MCF 10A (cell line): ENCODE measurements at places on chromosomes 3 and 15.
A peak's percentile ranks its signal among the peaks of the same experiment; 100 is the strongest.

DNA sequence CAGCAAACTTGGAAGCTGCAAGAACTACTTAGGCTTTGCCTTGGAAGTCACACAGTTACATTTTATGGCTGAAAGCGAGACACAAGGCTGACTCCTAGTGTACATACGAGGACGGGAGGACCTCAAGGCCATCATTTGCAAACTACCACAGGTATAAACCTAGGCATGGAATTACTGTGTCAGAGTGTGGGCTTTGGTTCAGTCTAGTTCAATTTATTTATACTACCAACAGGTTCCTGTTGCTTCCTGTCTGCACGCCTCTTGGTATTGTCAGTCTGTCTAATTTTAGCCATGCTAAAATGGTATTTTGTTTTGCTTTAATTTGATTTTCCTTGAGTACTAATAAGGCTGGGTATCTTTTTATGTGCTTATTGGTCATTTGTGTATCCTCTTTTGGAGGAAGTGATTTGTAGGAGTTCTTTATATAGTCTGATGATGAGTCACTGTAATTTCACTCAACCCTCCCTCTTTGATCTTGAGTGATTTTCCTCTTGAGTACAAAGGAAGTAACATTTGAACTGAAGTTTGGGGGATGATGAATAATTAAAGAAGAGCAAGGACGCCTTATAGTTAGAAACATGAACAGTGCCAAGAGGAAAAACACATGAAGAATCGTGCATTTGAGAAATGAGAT is 8.2 kb downstream of the ANKRD34C start:
- no peak for DNase-seq
- peaks cover 41% of the 10 kb centered on the region for H3K27me3 ChIP-seq
- H3K36me3 ChIP-seq: no peaks in the 10 kb centered on the region
- no peaks in the 10 kb centered on the region for H3K4me1 ChIP-seq
- no peak overlapping the region for H3K4me3 ChIP-seq

DNA sequence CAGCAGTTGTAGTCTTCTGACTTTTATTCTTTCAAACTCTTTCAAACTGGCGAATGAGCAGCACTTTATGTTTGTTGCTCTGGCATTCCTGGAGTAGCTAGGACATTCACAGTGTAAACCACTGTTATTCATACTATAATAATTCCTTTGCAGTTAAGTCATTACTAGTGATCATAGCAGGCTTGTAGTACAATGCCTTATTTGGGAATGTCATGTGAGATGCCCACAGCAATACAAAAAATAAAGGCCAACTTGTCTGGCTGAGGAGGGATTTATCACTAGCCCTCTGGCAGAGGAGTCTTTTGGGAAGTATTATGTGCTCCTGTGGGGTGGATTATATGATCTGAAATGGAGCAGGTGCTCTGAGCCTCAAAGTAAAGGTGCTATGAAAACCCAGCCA is 197.2 kb downstream of the VGLL3 start:
- H3K4me3 ChIP-seq: peak overlapping the region; percentile 49
- H3K36me3 ChIP-seq: no peaks in the 10 kb centered on the region
- H3K4me1 ChIP-seq: peaks cover 22% of the 10 kb centered on the region
- H3K27me3 ChIP-seq: no peaks in the 10 kb centered on the region
- peak overlapping the region; percentile 98 for H3K27ac ChIP-seq
- peak; percentile 75 for DNase-seq

DNA sequence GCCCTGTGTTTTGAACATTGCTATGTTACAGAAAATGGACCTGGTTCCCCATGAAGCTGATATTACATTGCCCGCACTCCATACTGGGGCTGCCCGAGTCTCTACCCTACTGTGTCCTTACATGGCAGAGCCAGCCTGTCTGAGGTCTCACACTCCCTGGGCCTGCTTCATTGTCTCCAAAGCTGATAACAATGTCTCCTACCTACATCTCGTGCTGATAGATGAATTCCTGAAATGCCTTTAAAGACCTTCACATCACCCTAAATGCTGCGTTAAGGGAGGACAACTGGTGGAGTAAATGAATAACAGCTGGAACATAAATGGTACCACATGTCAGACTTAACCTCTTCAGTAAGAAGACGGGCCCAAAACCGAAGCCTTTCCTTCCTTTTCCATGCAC is 62.9 kb upstream of the PTX3 start:
- no peaks in the 10 kb centered on the region for H3K27me3 ChIP-seq
- no peak for DNase-seq
- no peak overlapping the region for H3K4me3 ChIP-seq
- H3K36me3 ChIP-seq: no peaks in the 10 kb centered on the region

DNA sequence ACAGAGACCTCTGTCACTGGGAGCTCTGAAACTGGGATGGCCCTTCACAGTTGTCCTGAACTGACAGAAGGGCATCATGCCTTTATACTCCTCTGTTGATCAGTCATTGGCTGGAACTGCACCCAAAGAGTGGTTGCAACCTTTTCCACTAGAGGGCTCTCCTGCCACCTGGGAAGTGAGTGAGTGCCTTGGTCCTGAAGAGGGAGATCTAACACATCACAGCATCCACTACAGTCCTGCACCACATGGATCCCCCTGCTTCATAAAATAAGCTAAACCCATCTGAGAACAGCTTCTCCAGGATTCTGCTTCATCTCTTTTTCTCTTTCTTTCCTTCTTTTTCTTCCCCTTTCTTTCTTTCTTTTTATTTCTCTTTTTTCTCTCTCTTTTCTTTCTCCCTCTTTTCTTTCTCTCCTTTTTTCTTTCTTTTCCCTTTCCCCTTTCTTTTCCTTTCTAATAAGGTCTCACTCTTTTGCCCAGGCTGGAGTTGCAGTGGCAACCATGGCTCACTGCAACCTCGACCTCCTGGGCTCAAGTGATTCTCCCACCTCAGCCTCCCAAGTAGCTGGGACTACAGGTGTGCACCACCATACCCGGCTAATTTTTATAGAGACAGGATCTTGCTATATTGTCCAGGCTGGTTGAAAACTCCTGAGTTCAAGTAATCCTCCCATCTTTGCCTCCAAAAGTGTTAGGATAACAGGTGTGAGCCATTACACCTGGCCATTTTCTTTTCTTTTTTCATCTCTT is 42.8 kb upstream of the RAF1 start:
- no peaks in the 10 kb centered on the region for H3K27me3 ChIP-seq
- no peak overlapping the region for H3K27ac ChIP-seq
- H3K36me3 ChIP-seq: peaks cover 5% of the 10 kb centered on the region
- H3K4me3 ChIP-seq: no peak overlapping the region

DNA sequence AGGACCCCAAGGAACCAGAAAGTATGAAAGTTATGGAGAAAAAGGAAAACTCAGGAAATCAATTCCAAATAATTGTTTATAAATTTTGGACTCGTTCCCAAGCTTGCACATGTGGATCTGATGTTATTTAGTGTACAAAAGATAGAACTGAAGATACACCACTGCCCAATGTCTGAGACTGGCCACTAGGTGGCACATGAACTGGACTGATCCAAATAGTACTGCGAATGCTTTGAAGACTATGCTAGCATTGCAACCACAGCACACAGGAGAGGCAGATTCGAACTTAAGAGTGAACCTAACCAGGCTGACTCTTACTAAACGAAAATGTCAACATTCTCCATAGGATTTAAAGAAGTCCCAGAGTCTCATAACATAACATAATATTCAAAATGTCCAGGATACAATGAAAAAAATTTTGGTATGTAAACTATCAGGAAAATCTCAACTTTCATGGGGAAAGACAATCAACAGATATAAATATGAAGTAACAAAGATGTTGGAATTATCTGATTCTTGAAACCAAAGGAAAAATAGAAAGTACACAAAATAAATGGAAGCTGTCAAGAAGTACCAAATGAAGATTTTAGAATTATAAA is 596.7 kb downstream of the FGF12 start:
- H3K36me3 ChIP-seq: no peaks in the 10 kb centered on the region
- DNase-seq: peak; percentile 70
- no peaks in the 10 kb centered on the region for H3K4me1 ChIP-seq
- H3K4me3 ChIP-seq: no peak overlapping the region
- H3K27me3 ChIP-seq: no peaks in the 10 kb centered on the region

DNA sequence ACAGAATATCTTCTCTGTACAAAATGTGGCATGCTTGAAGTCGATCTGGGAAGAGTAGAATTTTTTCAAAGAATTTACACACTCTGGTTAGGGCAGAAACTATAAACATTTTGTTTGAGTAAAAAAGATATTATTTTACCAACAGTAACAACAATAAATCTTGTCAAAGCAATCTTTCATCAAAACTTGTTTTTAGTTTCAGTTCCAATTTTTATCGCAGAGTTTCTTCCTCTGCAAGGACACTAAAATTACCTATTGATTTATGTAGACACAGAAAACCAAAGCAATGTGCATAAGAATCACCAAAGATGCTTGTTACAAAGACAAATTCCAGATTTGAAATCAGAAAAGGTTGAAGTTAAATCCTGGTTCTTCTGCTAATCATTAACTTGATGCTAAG is 61.9 kb downstream of the CGGBP1 start:
- H3K27me3 ChIP-seq: no peaks in the 10 kb centered on the region
- no peaks in the 10 kb centered on the region for H3K36me3 ChIP-seq

GRCh38 chr3:14532691-14533456 is 7.3 kb downstream of the GRIP2 start:
- peaks cover 5% of the 10 kb centered on the region for H3K4me1 ChIP-seq
- H3K4me3 ChIP-seq: no peak overlapping the region
- peak overlapping the region; percentile 31 for H3K27ac ChIP-seq

DNA sequence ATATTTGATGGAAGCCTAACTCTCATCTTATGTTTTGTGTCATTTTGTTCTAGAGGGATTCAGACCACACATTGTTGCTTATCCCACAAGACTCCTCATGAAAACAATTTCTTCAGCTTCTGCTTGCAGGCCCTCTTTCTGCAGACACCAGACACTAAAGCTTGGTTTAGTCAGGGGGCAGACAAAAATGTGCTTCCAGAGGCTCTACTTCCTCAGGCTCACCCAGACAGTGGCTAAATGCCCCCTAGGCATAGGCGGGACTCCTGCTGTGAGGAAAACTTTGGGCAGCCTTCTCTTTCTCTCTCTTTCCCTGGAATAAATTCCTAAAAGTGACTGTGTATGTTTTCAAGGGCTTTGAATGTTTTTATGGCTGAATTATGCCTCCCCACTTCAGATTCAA is 435.4 kb upstream of the ATP11B start:
- no peaks in the 10 kb centered on the region for H3K36me3 ChIP-seq
- DNase-seq: peak; percentile 27
- no peak overlapping the region for H3K4me3 ChIP-seq
- peaks cover 8% of the 10 kb centered on the region for H3K4me1 ChIP-seq
- H3K27me3 ChIP-seq: no peaks in the 10 kb centered on the region

DNA sequence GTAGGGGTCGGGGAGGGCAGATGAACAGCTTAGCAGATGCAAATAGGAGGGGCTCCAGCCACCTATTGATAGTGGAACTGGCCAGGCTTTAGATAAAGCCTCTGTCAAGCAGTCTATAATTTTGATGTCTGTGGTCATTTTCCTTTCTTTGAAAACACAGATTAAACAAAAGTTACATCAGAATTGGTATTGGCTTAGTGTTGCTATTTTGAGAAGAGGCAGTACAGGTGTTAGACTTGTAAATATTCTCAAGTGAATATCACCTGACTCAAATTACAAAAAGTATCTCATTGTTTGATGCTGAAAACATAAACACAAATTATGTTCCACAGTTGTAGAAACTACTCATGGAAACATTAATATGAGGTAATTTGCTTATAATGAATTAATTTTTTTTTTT is 18.1 kb downstream of the GHRL start:
- no peak overlapping the region for H3K4me3 ChIP-seq
- no peaks in the 10 kb centered on the region for H3K27me3 ChIP-seq
- peaks cover 16% of the 10 kb centered on the region for H3K4me1 ChIP-seq
- no peak overlapping the region for H3K27ac ChIP-seq

GRCh38 chr15:69078638-69079037 is 64.1 kb downstream of the NOX5 start:
- H3K4me1 ChIP-seq: peaks cover 44% of the 10 kb centered on the region
- no peak overlapping the region for H3K4me3 ChIP-seq
- H3K36me3 ChIP-seq: no peaks in the 10 kb centered on the region

- no peaks in the 10 kb centered on the region for H3K36me3 ChIP-seq
- no peak for DNase-seq
- H3K27me3 ChIP-seq: no peaks in the 10 kb centered on the region
- H3K4me1 ChIP-seq: peaks cover 14% of the 10 kb centered on the region
Measured at GRCh38 chr15:21268436-21268940, 171.8 kb downstream of the POTEB3 start.

- H3K27ac ChIP-seq: no peak overlapping the region
- no peaks in the 10 kb centered on the region for H3K27me3 ChIP-seq
- H3K36me3 ChIP-seq: no peaks in the 10 kb centered on the region
Measured at GRCh38 chr3:133989936-133990702, 39.6 kb downstream of the SLCO2A1 start.

DNA sequence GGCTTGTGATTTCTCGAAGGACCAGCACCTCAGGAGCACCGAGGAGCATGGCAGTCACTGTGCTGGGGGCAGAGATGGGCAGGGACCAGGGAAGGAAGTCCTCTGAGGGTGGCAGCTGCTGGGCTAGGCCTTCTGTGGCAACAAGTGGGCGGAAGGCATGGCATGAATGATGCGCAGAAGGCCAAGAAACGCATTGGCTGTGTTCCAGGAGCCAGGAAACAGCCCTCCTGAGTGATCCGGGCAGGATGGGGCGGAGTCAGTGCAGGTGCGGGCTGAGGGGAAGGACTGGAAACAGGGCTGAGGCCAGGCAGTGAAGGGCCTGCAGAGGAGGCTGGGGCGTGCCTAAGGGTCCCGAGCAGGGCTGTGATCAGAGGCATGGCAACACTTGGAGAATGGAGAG is 23.6 kb downstream of the MRPS11 start:
- DNase-seq: peak; percentile 52
- peaks cover 11% of the 10 kb centered on the region for H3K27me3 ChIP-seq
- peaks cover 6% of the 10 kb centered on the region for H3K4me1 ChIP-seq

GRCh38 chr3:14273901-14274611 is 95.4 kb downstream of the LSM3 start:
- no peak overlapping the region for H3K27ac ChIP-seq
- DNase-seq: peak; percentile 39
- no peaks in the 10 kb centered on the region for H3K4me1 ChIP-seq
- H3K4me3 ChIP-seq: no peak overlapping the region

- no peaks in the 10 kb centered on the region for H3K36me3 ChIP-seq
- DNase-seq: no peak
- H3K27ac ChIP-seq: no peak overlapping the region
- no peaks in the 10 kb centered on the region for H3K4me1 ChIP-seq
Measured at GRCh38 chr15:53203454-53203853, 413.3 kb upstream of the ONECUT1 start.

DNA sequence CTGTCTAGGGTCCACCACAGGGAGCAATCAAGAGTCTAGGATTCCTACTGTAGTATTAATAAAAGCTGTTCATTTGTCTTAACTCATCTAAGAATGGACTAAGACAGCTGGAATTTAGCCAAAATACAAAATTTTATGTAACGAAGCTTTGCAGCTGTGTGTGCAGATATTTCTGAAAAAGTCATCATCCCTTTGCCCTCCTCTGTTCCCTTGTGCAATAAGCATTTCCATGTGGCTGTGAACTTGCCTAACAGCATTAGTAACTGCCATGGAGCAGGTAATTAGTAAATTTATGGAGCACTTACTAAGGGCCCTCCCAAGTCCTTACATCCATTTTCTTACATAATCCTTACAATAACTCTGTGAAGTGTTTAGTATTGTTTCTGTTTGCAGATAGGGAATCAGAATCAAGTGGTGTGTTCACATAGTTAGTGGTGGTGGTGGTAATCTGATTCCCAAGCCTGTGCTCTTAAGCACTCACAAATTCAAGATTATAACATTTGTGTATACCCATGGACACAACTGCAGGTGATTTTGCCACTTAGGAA is 114.5 kb downstream of the RARB start:
- DNase-seq: no peak
- H3K4me3 ChIP-seq: no peak overlapping the region
- H3K27ac ChIP-seq: no peak overlapping the region
- no peaks in the 10 kb centered on the region for H3K27me3 ChIP-seq
- no peaks in the 10 kb centered on the region for H3K36me3 ChIP-seq

GRCh38 chr3:38843898-38844297 is 27.9 kb upstream of the SCN10A start:
- no peaks in the 10 kb centered on the region for H3K4me1 ChIP-seq
- peaks cover 71% of the 10 kb centered on the region for H3K27me3 ChIP-seq
- H3K27ac ChIP-seq: no peak overlapping the region
- peak; percentile 55 for DNase-seq
- no peaks in the 10 kb centered on the region for H3K36me3 ChIP-seq
